ENCODE measurements at places on chromosomes 2 and 18.

- DNase-seq: no peak
These were observed 17.4 kb upstream of the HNRNPA3 start for GRCh38 chr2:177195194-177195593.

DNA sequence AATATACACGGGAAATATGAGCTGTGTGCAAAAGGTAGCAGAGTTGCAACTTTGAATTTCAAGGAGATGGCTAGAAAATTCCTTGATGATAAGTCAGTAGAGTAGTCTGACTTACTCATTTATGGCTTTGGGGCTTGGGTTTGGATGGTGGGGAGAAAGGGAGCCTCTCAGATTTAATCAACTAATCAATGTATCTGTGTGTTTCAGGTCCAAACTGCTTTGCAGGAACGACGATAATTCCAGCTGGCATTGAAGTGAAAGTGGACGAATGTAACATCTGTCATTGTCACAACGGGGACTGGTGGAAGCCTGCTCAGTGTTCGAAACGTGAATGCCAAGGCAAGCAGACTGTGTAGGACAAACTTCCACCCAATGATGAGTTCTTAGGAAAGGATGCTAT lies 164.6 kb downstream of the VWC2L start:
- DNase-seq: no peak

DNA sequence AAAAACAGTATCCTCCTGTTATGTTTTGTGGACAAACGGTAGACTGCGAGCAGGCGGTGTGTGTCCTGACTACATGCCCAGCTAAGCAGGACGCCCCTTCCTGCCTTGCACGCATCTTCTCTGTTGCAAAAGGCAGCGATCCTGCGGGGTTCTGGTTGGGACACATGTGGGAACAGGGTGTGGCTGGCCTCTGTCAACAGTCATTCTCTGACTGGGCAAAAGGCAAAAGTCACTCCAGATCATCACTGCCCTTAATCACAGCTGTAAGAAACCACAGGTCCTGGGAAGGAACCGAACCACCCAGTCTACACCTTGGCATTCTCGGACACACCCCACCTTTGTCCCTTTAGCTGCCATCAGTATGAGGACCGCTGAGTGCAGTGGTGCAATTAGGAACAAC lies 44.3 kb upstream of the TMEM87B start:
- no peak for DNase-seq

DNA sequence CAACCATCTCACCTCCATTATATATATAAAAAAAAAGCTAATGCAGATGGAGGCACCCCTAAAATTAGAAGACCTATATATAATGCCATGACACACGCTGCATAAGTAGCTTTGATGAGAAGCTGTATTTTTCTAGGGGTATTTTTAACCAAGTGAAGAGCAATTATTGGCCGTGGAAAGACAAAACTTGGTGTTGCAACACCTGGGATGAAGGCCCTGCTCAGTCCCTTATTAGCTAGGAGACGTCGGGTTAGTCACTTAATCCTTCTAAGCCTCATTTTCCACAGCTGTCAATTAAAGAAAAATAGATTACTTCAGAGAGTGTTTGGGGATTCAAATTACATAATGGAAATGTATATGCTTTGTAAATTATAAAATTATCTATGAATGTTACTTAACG lies 63.0 kb downstream of the WDR75 start:
- no peak for DNase-seq

DNA sequence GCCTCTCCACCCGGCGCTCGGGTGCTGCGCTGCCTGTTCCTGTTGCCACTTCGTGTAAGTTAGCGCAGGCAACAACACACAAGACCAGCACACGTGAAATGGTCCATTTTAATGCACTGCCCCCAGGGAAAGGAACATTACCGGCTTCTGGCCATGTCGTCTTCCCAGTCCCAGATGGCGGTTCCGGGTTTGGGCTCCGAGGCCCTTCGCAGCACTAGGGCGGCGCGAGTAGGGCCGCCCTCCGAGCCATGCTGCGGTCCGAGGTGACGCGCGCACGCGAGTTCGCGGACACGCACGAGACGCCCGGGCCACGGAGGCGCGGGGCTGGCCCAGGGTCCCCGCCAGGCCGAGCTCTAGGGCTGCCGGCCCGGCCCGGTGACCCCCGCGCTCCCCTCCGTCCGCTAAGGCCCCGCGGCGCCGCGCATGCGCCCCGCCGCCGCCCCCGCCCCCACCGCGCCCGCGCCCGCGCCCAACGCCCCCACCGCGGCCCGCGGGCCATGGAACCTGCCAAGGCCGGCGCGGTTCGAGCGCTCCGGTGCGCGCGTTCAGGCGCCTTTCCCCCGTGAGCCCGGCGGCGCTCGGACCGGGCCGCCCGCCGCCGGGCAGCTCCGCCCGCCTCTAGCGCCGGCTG lies 367 bp upstream of the ZNF236 start:
- peak; percentile 43 for DNase-seq

- no peak for DNase-seq
These were observed 122.6 kb upstream of the SPRED2 start for GRCh38 chr2:65554765-65555591.

- DNase-seq: no peak
These were observed 12.0 kb upstream of the TUBB6 start for GRCh38 chr18:12296087-12296403.

- no peak for DNase-seq
These were observed 792.8 kb upstream of the PIK3C3 start for GRCh38 chr18:41162191-41162590.

- DNase-seq: no peak
These were observed 90.4 kb downstream of the TMEM247 start for GRCh38 chr2:46569766-46570165.

GRCh38 chr2:1609485-1610095 lies 134.7 kb downstream of the PXDN start:
- DNase-seq: no peak

- no peak for DNase-seq
These were observed 1.9 kb upstream of the NAB1 start for GRCh38 chr2:190646780-190647522.

GRCh38 chr2:142954493-142954892 lies 77.0 kb downstream of the KYNU start:
- DNase-seq: no peak

- DNase-seq: no peak
These were observed 175.2 kb downstream of the SH3RF3 start for GRCh38 chr2:109304242-109304641.

GRCh38 chr2:86017901-86018896 lies 87.5 kb downstream of the POLR1A start:
- DNase-seq: no peak

- DNase-seq: no peak
These were observed 41.4 kb upstream of the CYBRD1 start for GRCh38 chr2:171480908-171481307.

DNA sequence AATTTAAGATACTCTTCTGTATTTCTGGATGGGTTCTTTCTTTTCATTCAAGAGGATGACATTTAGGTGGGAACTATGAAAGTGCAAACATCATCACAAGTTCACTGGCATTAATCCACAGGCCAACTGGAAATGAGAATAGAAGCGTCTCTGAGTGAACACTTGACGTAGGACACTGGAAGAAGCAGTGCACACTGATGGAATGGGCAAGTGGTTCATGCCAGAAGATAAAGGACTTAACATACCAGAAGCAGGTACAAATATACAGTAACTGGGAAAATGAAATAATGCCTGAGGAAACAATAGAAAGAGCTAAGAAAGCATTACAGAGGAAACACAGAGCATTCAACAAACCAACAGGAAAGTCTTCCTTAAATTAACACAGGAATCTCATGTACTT lies 120.9 kb upstream of the CCDC195 start:
- DNase-seq: no peak

DNA sequence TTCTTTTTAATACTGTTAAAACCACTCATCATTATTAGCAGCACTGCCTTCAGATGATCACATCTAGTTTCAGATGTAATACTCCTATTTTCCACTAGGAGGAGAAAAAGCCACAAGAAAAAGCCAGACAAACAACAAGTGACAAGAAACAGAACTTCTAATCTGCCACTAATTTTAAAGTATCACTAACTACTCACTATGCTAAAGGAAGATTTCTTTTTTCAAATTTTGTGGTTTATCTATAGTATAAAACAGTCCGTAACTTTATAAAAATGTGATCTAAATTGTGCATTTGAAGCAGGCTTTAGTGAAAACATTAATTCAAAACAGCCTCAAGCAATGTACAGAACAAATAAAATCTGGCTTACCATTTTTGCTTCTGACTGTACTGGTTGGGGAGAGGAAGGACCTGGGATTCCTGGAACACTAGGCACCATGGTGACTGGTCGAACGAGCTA lies 56.8 kb downstream of the ATF2 start:
- DNase-seq: no peak

GRCh38 chr2:238688193-238689153 lies 159.4 kb upstream of the TWIST2 start:
- no peak for DNase-seq

DNA sequence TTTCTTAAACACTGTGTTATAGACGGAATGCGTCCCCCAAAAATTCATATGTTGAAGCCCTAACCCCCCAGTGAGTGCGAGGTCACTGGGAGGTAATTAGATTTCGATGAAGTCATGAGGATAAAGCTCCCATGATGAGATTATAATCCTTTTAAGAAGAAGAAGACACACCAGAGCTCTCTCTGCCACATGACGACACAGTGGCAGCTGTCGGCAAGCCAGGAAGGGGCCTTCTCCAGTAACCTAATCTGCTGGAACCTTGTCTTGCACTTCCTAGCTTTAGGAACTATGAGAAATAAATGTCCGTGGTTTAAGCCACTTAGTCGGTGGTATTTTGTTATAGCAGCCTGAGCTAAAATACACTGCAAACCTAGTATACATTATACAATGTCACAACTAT lies 12.3 kb downstream of the TMEM237 start:
- DNase-seq: no peak

DNA sequence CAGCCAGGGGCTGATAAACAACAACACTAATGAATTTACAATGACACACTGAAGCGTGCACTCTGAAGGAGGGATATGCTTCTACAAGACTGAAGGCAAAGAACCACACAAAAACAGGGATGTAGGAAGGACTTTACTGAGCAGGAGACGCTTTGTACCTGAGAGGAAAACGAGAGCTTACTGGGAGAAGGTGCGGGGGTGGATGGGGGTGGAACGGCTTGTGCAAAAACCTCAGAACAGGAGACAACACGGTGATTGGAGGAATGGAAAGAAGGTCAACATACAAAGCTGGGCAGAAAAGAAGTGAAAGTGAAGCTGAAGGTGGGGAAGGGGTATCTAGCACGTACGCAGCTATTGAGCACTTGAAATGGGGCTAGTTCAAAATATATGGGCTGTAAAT lies 93.1 kb downstream of the SLC8A1 start:
- no peak for DNase-seq

DNA sequence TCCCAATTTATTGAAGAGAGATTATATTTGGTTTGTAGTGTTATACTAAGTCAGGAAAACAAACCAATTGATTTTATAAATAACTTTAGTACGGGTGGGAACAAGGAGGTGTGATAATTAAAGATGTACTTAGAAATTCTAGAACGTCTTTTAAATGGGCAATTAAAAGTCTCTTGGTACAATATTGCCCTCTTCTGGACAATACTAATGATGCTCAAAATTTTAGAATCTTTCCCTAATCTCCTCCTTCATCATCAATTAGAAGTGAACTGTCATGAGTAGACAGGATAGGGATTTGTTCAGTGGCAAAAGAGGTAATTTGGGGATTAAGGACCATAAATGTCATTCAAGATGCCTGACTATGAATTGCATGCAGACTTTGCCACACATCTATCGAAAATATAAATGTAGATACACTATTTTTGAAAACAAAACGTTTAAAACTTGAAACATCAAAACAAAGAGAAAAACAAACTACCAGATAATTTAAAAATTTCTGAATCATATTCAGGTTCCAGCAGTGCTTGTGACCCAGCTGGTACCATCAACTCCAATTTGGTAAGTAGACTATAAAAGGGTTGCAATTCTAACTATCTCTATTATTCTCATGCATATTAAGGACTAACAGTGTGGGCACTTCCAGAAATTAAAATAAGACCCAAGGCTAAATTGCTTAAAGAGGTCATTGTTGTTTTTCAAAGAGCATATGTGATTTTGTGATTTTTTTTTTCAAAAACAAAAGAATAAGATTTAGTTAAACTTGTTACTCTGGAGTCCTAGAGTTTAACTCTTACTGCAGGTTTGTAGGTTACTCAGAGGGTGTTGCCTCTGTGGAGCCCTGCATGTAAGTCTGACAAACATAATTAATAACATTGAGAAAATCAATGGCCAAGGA lies 123.5 kb downstream of the LAMA3 start:
- no peak for DNase-seq

GRCh38 chr2:108998911-108999310 lies 9.9 kb upstream of the EDAR start:
- no peak for DNase-seq

DNA sequence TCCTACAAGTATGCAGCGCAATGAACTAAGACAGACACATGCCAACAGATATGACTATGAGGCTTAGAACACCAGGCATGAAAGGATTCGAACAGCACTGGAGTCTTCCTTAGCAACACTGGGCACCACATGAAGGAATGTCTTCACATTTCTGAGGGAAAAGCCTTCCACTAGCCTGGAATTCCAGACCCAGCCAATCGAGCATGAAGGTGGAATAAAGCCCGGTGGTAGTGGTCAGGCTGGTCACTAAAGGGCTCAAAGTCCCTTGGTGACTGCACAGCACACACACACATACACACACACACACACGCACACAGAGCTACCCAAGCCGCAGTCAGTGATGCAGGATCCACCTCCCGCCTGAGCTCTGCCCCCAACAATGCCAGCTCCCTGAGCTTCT lies 19.7 kb upstream of the SFXN5 start:
- DNase-seq: no peak

DNA sequence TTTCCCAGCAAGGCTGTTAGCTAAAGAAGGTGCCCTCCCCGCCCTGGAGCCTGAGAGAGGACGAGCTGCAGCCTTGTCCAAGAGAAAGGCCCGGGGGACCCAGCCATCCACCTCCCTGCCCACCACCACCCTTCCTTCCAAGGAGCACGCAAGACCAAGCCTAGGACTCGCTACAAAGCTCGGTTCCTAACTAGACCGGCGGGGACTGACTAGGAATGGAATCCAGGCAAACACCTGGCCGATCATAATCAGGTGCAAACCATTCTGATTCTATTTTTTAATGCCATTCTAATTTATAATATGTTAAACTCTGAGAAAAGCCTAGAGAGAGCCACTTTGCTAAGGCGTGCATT lies 19.7 kb upstream of the TUBB6 start:
- no peak for DNase-seq

GRCh38 chr2:103789381-103790095 lies 1027.7 kb downstream of the TMEM182 start:
- no peak for DNase-seq

DNA sequence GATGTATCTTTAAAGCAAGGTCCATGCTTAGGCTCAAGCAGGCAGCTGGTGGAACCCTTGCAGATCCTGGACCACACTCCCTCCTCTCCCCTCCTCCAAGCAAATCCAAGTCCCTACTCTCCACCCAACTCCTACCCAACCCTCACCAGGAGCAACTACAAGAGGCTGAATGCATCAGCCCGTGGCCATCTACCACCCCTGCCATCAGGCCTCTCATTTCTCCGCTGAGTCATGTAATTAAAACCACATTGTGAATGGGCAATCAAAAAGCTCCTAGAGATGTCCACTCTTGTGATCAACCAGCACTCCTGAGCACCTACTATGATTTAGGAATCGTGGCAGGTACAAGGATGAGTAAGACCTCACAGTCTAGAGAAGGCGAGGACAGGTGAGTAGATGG lies 142.2 kb upstream of the CAPN13 start:
- no peak for DNase-seq

All from activated gamma-delta T cell treated with anti-CD3 and anti-CD28 coated beads, Interleukin-2, amount 50 U/mL, for 16 hours (primary cell).